Renal cortical epithelial cell (primary cell): ENCODE measurements at places on chromosomes 3 and 15. TPM values are rescaled to one million over a fixed set of nuclear protein-coding genes. Genes with fewer than 3 reads are reported as not detected.

Gene IGSF10
- total RNA-seq = 0.05 TPM in 1 of 2 replicates, not detected in the other

DNA sequence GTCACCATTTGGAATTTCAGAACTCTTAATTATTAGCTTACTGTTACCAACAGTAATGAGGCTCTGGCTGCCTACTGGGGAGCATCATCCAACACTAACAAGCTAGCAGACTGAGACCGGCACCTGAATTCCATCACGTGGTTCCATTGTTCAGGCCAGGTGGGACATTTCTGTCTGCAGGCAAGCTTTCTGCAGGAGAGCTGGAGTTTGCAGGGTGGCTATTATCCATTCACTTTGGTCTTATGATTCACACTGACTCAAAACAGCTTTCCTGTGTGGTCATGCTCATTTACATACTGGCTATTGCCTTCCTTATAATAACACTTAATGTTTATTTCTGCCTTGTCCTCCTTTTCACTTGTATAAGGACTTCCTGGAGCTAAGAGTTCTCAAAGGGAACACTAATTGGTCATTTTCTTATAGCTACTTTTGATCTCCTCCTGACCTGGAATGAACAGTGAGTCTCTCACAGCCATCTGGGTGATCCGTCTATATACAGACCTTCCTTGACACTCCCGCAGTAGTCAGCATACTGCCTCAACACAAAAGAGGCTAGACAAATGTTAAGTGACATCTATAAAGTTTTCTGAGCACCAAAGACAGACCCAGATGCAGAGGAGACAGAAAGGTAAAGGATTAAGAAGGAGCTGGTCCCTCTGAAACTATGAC lies 695.4 kb downstream of the FHIT start:
- DNase-seq = peak; percentile 98

Gene LMAN1L
- not detected in 2 replicates for total RNA-seq

- no peak for DNase-seq
Measured at GRCh38 chr3:70820397-70820796, 508.0 kb upstream of the MDFIC2 start.

- no peak for DNase-seq
Measured at GRCh38 chr15:80168421-80168820, 15.6 kb downstream of the FAH start.

- DNase-seq = no peak
Measured at GRCh38 chr3:38121832-38122461, 15.0 kb downstream of the ACAA1 start.

Gene ARNT2
- total RNA-seq = 2.8 and 20.8 TPM in 2 replicates

Gene LIPH
- total RNA-seq = 9.6 and 10.9 TPM in 2 replicates

DNA sequence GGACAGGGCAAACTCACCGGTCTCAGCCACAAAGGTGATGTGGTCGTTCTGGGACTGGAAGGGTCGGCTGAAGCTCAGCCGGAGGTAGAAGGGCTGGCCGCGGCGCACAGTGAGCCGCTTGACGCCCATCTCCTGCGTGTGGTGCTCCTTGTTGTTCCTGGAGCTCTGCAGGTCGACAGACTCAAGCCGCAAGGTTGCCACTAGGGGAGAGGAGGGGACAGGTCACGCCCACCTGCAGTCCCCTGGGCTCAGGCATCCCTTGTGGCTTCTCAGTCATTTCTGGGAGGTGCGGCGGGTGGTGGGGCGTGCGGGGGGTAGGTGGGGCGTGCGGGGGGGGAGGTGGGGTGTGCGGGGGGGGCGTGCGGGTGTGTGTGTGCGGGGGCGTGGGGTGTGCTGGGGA lies 26.7 kb upstream of the TGM5 start:
- no peak for DNase-seq

Gene C3orf22
- total RNA-seq = not detected in 2 replicates

DNA sequence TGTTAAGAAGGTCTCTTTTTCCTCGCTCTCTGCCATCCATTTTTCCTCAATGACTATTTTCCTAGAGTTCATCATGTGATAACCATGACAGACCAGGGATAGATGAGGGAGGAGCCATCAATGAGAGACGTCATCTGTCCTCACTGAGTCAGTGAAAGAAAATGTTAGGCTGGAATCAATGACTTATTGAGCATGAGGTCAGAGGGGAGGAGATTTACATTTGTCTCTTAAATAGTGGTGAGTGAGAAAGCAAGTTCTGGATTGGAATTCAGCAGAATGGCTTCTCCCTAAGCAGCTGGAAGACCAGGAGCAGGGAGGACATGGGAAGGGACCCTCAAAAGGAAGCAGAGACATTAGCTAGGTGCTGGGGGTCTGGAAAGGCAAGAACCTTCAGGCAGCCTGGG lies 28.2 kb upstream of the USP3 start:
- DNase-seq = peak; percentile 98

Gene FOXL2
- total RNA-seq = 0.35 and 1.8 TPM in 2 replicates

DNA sequence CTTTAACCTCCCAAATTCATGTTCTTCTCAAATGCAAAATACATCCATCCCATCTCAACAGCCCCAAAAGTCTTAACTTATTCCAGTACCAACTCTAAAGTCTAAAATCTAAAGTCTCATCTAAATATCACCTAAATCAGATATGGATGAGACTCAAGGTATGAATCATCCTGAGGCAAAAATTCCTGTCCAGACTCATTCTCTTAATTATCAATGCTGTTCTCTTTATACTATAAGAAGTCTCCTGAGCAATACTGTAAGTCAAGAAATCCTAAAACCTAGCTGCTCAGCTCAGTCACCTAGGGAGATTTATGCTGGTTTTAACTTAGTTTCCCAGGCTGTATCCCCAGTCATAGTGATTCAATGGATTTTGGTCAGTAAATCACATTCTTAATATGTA lies 11.1 kb downstream of the RAD18 start:
- no peak for DNase-seq

Gene ISL2
- total RNA-seq = 0.05 and 0.87 TPM in 2 replicates

GRCh38 chr15:74050127-74050526 lies 32.2 kb downstream of the GOLGA6A start:
- no peak for DNase-seq

GRCh38 chr15:50176869-50177268 lies 5.1 kb upstream of the SLC27A2 start:
- no peak for DNase-seq

DNA sequence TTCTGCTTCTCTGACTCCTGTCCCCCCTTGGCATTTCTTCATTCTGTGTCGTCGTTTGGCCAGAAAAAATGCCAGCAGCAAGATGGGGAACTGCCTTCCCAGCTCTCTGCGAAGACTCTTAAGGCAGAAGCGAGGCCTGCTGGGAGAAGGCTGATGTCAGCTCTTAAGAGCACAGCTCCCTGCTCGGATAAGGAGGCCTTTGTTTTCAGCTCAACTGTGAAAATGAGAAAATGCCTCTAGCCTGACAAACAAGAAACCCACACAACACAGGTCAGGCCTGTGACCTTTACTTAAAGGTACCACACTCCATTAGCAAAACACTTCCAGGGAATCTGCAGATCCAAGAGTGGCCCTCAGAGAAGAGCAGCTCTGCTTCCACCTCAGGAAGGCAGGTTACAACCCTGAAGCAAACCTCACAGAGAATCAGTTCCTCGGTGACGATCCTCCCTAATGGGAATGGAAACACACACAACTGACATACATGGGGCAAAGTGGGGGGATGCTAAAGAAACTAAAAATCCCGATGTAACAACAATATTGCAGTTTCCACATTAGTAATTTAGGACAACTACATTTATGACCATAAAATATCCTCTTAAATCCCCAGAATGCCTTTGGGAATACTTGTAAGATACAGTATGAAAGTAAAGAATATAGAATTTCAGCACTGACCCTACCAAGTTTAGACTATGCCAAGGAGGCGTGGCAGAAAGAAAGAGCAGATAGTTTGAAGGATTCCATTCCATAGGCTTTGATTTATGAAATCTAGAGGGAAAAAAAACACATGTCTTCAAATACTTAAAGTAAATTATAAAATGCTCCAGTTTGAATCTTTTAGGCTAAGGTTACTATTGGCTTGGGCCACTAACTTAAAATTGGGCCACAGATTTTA lies 52.1 kb downstream of the VGLL4 start:
- peak; percentile 99 for DNase-seq

GRCh38 chr3:132641837-132642538 lies 17.6 kb downstream of the ACAD11 start:
- peak; percentile 60 for DNase-seq

DNA sequence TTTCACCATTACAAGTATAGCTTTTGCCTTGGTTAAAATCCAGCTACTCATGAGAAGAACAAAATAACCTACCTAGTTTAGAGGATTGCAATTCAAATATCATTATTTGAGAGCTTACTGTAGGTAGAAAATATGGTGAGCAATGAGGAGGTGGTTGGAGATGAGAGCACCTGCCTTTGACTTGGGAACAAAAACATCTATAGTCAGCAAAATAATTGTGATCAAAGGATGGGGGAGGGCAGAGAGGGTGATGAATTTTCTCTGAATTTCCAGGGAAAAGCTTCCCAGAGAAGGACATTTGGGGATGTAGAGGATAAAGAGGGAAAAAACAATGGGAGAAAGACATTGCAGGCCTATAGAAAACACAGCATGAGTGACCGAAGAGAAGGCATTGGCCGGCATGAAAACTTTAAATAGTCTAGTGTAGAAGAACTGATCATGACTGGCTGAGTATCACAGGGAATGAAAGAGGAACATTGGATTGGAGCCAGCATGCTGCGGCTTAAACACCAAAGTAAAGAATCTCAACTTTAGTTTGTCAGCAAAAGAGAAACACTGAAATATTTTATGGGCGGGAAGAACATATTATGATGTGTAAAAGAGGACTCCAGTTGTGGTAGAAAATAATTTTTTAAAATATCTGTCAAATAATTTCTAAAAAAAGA lies 581.3 kb downstream of the UNC13C start:
- DNase-seq = no peak

DNA sequence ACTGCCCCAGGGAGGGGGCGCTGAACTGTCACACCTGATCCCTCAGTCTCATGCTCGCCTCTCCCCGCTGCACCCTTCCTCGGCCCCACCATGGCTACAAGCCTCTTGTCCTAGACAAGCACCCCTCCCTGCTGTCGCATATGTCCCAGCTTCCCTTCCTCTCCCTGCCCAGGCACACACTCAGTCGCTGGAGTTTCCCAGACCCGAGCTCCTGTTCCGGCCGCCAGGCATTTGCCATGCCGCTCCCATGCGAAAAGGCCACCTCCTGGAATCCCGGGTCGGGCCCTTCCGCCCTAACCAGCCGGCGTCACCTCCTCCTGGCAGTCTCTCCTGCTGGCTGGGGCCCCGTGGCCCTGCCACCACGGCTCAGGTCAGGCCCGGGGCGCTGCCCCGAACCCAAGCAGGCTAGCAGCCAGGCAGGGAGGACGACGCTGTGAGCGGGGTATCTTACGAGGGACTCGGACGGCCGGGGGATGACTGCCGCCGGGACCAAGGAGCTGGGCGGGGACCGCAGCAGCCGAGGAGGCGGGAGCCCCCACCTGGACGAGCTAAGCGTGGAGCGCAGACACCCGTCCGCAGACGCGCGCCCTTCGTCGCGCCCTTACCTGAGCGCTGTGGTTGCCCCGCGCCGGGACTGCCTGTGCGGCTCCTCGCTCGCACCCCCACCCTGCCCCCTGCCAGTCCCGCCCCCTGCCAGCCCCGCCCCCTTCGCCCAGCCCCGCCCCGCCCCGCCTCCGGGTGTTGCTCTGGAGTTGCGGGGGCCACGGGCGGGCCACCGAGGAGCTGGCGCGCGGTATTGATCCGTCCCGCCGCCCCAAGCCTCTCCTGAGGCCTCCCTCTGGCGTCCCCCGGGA lies at the start of gene ALS2CL:
ALS2CL (minus strand) TSS at position 642 of the 854 bp plus-strand sequence. CDS start 4,239 bp downstream, outside the sequence.
- peak; percentile 38 for DNase-seq

DNA sequence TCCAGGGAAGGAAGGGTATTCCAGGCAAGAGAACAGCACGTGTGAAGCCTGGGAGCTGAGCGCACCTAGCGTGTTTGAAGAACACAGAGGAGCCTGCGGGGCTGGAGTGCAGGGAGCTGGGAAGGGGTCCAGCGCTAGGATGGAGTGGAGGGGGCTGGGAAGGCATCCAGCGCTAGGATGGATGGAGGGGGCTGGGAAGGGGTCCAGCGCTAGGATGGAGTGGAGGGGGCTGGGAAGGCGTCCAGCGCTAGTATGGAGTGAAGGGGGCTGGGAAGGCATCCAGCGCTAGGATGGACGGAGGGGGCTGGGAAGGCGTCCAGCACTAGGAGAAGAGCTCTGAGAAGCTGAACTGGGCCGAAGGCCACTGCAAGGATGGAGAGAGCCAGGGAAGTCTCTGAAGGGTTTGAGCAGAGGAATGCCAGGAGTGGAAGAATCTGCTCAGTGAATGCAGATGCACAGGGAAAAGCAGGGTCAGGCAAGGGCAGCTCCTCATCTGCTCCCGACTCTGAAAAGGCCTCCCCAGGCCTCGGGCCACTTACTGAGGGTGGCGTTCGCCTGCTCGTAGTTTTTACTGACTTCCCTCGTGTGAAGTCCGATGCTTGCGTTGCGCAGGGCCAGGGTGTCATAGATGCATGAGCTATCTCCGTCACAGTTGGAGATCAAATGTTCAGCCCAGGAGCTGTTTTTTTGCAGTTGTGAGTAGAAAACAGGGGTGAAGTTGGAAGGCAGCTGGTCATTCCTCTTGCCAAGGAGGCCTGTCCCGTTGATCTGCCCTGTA lies 39.8 kb downstream of the MUC20 start:
- DNase-seq = no peak

Gene ASB14
- 0.17 TPM in 1 of 2 replicates, not detected in the other for total RNA-seq

Gene MELTF
- 12.9 and 81.8 TPM in 2 replicates for total RNA-seq

DNA sequence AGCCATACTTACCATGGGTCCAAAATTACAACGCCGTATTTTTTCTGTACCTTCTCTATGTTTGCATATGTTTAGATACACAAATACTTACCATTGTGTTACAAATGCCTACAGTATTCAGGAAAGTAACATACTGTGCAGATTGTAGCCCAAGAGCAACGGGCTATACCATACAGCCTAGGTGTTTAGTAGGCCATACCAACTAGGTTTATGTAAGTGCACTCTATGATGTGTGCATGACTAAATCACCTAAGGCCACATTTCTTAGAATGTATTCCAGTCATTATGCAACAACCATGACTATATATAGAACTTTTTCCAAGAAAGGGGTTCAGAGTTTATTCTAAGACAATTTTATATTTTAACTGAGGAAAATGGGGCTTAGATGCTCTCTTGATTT lies 411.7 kb downstream of the MAGI1 start:
- DNase-seq = peak; percentile 9

Gene SLC12A1
- total RNA-seq = 0.17 and 14.1 TPM in 2 replicates

DNA sequence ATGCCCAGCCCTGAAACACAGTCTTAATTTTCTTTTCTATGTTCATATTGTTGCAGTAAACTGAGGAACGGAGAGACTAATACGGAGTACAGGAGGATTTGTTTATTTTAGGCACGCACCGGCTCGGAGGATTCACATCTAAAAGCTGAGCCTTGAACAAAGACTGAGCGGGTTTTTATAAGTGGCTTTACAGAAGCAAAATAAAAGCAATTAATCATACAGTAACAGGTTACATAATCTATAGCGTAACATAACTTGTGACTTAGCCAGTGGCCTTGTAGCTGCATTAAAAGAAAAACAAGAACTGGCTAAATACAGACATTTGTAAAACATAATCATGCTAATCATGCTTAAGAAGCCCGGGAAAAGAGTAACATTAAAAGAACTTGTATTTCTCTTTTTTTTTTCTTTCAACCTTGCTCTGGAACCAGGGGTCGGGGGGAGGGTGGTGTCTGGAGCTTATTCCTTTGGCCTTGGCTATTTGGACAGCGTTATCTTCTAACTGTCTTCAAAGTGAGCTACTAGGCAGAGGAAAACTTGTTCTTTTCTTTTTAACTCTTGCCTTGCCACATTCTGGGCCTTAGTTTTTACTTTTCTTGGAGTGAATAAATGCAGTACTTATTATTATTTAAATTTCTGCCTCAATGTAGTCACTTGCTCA lies 17.5 kb downstream of the NUSAP1 start:
- no peak for DNase-seq

- DNase-seq = no peak
Measured at GRCh38 chr15:76962337-76963013, 30.9 kb downstream of the RCN2 start.
